Nephron progenitor cell (in vitro differentiated cells): ENCODE measurements at places on chromosomes 7 and 10.

GRCh38 chr7:79320741-79321473 is 132.6 kb downstream of the MAGI2 start:
- DNase-seq, result no peak

DNA sequence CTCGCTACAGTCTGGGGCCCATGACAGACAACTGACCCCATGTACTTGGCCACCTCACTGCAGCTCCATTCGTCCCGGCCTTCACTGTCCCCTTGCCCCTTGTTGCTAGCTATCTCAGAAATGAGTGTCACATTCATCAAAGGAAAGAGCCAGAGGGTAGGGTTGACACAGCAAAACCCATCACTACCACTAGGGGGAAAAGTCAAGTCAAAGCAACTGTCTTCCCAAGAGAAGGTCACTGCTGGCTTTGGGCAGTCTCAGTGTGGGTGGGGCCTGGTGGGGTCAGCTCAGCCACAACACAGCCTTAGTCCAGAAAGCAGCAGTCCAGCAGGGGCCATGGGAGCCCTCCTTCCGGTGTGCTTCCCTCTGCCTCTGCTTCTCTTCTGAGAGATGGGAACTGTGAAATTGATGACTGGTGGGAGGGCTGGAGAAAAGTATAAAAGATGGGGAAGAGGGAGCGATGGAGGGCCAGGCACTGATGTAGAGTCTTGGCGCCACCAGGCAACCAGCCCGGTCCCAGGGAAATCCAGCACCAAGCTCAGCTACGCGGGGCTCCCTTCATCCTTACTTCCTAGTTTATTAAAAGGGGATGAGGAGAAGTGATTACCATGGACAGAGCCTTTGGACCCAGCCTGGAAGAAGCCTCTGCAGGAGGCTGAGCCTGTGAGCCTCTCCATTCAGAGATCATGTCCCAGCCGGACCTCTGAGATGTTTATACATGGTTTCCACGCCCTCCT is 58.0 kb downstream of the PLXNA4 start:
- DNase-seq, result peak; percentile 20

DNA sequence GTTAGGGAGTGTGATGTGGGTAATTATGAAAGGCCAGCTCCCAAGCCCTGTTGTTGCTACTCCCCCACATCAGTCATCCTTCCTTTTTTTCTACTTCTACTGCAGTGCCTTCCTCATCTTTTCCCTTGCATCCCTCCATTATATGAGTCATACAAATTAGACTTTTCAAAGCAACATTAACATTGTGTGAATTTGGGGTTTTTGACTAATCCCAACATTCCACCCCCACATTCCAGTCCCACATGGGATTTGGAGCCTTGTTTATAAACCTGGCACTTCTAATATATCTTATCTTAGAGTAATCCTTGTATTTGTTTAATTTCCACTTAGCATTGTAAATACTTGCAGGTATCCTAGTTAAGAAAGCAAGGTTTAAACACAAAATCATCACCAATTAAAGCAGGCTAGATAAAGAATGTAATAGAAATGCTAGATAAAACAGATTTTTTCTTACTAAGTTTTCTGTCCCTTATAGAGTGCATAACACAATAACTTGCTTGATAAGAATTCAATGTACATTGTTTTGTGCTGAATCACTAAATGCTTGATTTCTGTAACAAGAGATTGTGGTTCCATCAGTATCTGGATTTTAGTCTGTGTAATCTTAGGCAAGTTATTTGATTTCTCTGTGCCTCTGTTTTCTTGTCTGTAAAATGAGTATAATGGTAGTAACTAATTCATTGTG is 165.8 kb downstream of the CFTR start:
- no peak for DNase-seq

DNA sequence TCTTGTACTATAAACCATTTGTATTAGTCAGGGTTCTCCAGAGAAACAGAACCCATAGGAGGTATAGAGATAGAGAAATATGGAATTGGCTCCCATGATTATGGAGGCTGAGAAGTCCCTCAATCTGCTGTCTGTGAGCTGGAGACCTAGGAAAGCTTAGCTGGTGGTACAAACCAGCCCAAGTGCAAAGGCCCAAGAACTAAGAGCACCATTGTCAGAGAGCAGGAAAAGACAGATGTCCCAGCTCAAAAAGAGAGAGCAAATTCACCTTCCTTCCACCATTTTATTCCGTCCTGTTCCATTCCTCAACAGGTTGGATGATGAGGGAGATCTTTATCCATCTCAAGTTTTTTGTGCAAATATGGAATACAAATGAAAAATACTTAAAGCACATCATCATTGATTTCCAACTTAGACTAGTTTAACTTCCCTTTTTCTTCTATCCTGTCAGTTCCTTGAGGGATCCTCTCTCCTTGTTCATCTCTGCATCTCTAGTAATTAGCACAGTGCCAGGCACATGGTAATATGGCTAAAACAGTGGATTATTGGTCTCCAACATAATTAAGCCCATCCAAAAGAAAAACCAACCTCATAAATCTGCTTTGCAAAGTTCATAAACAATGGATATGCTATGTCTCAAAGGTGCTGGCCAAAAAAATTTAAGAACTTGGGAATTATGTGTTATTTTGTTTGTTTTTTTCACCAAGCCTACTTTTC is 83.1 kb upstream of the PIK3CG start:
- no peak for DNase-seq

GRCh38 chr10:51109801-51110533 is 35.7 kb downstream of the PRKG1 start:
- no peak for DNase-seq

- no peak for DNase-seq
These were observed 171.9 kb downstream of the SRPK2 start for GRCh38 chr7:105216786-105217185.
